ENCODE measurements at places on chromosomes 7 and 10.

GRCh38 chr7:157403646-157404401 is 67.0 kb downstream of the DNAJB6 start:
- no peak for DNase-seq

DNA sequence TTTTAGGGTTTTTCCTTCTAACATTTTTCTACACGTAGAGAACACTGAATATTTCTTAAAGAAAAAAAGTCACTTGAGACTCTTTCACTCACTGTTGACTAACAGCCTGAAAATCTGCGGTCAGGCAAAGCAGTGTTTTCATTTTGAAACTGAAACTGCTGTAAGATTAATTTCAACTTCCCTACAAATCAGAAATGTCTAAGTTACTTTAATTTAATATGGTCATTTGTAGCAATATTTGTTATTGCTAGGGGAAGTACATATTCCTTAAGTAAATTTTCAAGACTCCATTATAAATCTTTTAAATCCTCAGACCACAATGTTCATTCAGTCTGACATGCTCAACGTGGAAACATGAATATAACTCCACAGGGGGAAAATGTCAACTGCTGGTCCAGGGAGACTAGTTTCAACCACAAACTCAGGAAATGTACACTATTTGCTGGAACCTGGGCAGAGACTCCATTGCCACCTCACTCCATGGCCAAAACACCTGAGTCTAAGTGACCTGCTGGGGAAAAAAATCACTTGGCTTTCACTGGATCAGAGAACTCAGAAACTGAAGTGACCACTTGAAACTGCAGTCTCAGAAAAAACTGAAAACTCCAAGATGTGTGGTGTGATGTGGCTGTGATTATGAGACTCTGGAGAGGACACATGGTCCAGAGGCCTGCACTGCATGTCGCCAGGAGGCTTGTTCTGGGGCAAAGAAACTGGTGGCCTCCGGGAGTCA is 161.2 kb downstream of the TAX1BP1 start:
- DNase-seq = no peak

- DNase-seq = no peak
These were observed 68.5 kb downstream of the MAP3K8 start for GRCh38 chr10:30502266-30503060.

DNA sequence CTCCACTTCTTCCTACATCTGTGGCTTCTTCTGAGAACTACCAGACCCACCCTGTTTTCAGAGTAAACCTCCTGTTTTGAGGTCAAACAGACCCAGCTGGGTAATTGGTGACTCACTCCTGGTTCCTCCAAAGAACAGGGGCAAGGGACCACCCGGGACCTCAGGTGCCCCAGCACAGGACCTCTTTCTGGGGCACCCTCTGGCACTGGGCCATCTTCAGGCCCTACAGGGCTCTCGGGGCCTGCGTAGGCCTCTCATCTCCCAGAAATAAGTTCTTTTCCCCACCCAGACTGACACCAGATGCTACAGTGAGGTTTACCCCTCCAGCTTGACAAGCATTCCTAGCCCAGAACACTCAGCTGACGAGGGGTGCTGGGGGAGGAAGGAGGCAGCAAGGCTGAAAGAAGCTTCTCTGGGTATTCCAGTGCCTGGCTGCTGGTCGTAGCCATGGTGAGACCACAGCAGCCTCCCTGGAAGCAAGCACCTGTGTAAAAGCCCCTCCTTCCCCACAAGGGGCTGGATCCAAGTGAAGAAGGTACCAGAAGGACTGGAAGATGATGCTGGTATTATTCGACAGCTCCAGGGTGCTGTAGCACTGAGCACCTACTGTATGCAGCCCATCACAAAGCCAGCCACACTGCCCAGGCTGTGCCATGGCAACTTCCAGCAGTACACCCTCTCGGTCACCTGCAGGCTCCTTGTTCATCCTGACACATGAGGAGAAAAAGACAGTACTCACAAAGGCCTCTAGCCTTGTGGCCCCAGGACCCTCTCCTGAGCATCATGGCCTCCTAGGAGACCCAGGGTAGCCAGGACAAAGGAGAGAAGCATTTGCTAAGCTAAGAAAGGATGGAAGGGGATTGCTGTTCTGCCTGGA is 47.4 kb downstream of the ALOX5 start:
- DNase-seq = peak; percentile 60

- DNase-seq = no peak
These were observed 26.5 kb upstream of the C10orf67 start for GRCh38 chr10:23371073-23371472.

All from posterior cingulate gyrus (tissue), 11 donors.